ENCODE measurements at places on chromosomes 5 and 9.
A peak's percentile ranks its signal among the peaks of the same experiment; 100 is the strongest.

- DNase-seq: no peak
Measured at GRCh38 chr9:131642496-131643083, 97.3 kb downstream of the PRRT1B start.

DNA sequence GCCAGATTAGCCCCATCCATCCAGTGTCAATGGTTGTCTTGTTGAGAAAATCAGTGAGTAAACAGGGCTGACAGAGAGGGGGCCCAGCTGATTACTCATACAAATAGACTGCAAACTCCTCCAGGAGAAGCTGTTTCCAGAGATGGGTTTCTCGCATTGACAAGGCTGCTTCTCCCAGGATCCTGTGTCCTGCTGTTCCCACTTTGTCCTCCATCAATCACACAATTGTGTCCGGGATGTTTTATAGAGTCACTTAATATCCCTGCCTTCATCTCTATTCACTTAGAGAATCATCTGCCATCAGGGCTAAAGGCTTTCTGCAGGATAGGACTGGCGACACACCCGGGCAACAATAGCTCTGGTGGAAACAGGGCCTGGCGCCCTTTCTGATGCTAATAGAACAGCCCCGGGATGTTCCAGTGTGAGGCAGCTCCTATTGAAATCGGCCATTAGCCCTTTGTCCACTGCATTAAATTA lies 71.7 kb upstream of the TBCA start:
- DNase-seq: no peak

DNA sequence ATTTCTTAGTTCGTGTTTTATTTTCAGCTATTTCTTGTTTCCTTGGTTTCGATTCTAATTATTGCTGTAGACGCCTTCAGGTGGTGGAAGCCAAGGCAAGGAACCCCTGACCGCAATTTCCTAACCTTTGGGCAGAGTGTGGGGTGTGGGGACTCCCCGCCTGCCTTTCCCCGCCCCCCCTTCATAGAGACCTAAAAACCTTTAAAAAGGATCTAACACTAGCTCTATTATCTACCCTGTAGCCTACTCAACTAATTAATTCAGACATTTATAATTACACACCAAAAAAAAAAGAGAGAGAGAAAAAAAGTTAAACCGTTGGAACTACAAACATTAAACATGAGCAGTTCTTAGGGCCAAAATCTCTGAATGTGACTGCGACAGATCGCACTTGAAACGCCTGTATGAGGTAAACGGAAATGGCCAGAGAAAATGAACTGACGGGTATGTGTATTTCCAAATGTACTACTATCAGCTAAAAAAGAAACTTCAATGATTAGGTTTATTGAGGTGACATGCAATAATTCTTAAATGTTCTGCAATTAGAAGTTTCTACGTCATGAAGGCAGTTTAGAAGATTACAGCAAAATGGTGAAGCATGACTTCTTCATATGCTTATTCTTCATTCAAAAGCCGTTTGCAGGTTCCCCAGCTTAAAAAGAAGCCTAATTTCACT lies 19.0 kb upstream of the FER start:
- DNase-seq: no peak

DNA sequence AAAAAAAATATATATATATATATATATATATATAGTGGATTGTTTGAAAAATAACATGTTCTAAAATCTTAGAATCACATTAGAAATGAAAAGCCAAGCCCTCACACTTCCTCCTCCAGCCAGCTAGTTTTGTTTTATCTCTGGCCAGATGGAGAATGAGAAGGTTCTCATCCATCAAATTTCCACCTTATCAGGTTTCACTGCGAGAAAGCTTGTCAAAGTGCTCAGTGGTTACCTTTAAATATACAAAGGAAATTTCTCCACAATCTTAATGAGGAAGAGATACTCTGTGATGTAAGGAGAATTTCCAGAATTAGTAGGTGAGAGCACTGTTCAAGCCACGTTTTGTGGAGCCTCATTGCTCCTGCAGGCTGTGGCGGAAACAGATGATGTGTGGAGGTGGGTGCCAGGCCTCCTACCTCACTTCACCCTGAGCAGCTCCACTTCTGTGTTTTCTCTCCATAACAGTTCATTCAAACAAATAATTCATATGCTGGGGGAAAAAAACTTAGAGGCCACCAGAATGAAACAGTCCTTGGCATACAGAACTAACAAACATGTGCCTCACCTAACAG lies 71.9 kb downstream of the CDK5RAP2 start:
- no peak for DNase-seq

DNA sequence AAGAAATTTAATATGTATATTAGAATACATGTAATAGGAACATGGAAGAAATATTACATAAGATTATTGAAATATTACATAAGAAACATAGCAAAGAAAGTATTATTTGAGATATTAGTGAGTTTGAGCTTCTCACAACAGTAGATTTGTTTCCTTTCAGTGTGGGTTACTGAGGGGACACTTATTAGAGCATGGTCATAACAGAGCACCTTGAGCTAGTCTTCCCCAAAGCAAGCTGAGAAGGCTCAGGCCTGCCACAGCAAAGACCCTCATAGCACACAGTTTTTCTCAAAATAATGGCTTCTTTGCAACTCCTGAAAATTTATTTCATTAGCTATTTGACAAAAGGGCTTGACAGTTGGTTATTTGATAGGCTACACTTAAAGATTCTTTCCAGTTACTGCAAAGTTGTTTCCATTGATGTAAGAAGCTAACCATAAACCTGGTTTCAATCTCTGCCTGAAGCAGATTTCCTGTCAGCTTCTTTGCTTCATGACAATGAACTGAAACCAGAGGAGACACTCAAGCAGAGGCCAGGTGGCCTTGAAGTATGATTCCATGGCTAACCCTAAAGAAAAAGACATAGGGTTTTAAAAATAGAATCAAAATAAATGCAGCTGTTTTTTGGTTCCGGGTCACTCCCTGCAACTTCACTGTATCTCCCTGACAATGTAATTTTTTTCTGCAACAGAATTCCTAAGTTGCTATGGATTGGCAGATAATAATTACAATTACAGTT lies 68.6 kb downstream of the ERMP1 start:
- DNase-seq: no peak

DNA sequence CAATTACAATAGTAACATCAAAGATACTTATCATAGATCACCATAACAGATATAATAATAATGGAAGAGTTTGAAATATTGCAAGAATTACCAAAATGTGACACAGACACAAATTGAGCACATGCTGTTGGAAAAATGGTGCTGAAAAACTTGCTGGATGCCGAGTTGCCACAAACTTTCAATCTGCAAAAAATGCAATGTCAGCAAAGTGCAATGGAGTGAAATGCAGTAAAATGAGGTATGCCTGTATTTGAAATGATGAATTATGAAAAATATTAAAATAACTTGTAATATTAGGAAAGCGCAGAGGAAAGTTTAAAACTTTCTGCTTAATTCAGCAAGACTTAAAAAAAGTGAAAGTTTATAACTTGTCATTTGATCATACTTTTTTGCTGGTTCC lies 12.0 kb upstream of the PCBD2 start:
- DNase-seq: no peak

GRCh38 chr5:33745101-33745770 lies 146.6 kb downstream of the ADAMTS12 start:
- no peak for DNase-seq

GRCh38 chr9:104772714-104773510 lies 9.0 kb downstream of the NIPSNAP3B start:
- DNase-seq: no peak

- no peak for DNase-seq
Measured at GRCh38 chr5:150765799-150766169, 7.0 kb upstream of the DCTN4 start.

DNA sequence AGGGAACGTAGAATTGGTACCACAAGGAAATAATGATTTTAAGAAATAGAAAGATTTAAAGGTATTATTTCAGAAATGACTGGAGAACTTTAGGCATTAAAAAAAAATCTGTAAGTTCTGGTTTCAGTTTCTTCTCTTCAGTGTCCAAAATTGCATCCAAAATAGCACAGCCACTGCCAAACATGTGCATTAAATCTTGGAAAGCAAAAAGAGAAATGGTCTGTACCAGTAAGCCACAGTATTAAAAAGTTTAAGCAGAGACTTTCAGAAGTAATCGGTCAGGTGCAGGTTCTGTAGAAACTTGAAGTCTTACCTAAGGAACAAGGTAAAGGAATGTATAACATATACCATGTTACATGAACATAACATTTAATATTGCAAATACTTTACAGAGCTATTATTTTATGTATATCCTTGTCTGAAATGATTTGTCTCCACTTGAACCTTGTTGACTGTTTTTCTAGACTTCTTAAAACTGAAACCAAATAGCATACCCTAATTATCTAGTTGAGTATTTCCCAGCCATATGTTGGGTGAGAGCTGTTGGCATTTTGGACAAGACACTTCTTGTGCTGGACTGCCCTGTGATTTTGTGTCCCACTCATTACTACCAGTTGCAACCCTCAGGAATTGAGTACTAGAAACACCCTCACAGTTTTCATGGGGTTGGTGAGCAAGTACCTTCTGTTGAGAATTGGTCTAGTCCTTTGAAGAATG lies 32.1 kb downstream of the NIPBL start:
- no peak for DNase-seq

DNA sequence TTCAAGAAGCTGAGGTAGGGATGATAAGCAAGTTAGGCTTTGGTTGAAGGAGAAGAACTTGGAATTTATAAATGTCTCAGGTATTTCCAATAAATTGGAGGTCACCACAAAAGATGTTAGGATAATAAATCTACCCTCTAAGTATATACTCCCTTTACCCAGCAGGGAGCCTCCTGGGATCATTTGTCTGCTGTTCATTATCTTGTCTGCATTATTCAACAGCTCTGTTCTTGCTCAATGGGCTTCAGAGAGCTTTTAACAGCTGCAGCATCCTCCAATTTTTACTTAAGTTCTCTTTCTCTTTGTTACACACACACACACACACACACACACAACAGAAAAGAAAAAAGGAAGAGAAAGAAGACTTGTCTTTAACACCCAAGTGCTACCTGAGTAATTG lies 51.7 kb upstream of the VPS13A start:
- no peak for DNase-seq

- no peak for DNase-seq
Measured at GRCh38 chr5:171419688-171420430, 412 bp downstream of the FGF18 start.

DNA sequence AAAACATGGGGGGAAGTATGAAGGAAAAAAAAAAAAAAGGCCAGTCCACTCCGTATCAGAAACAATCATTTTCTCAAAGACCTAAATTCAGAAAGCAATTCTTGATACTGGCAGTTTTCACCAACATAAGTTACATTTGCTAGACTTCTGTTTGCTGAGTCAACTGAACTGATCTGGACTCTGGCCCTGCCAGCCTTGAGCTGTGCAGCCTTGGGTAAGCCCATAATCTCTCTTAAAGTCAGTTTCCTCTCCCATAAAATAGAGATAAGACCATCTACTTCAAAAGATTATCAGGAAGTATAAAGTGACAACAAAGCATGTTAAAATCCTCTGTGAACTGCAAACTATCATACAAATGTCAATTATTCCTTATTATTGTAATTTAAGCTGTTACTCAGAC lies 106.8 kb downstream of the MAPKAP1 start:
- DNase-seq: peak; percentile 16

- DNase-seq: no peak
Measured at GRCh38 chr9:125561509-125562148, 145.4 kb downstream of the MAPKAP1 start.

DNA sequence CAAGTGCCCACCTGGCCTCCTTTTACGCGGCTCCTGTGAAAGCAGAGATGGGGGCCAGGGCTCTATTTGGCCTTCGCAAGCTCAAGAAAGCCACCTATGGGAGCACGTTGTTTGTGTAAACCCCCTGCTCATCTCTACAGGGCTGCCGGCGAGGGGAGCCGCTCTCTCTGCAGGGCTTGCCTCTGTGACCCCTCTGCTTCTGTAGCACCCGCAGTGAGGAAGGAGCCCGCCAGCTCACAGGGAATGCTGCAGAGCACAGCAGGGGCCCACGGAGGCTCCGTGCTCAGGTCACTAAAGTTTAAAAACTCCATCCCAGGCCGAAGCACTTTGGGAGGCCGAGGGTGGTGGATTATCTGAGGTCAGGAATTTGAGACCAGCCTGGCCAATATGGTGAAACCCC lies 376.8 kb downstream of the IRX2 start:
- DNase-seq: no peak

DNA sequence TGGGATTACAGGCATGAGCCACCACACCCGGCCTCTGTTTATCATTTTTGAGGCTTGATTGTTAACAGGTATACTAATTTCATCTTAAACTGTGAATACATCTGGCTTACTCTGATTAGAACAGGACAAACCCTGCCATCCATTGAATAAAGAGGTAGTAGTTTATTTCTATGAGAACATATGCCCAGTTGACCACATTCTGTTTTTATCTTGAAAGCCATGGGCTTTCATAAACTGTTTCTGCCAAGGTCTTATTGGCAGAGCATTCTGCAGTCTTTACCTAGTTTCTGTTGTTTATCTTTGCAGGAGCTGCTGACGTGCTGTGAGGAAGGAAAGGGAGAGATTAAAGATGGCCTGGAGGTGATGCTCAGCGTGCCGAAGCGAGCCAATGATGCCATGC lies 184.9 kb upstream of the OTULINL start:
- no peak for DNase-seq

DNA sequence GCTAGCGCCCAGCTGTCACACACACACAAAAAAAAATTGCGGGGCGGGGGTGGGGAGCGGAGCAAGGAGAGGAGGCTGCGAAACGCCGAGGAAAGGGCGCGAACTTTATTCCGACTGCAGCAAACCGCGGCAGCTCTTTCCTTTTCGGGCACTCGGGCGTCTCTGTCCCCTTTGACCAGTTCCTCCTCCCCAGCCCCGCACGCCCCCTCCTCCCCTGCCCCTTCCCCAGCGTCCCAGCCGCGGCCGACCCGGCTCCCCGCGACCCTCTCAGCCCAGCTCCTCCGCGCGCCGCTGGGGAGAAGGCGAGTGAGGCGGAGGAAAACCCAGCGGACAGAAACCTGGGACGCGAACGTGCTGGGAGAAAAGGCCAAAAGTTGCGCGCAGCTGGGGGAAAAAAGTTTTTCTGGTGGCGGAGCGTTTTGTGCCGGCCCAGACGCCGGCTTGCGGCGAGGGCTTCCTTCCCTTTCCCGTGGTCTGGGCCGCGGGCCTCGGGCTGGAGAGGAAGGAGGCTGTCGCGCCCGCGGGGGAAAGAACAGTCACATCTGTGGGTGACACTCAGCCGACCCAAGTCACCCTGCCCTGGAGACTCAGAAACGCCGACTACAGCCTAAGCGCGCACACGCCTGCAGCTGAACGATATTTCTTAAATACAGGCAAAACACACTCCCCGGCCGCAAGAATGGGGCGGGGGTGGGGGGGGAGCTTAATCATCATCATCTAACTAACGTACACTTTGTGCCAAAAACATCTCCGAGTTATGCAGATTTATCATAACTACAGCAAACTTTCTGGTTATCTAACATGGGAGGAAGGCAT lies 1.1 kb upstream of the BNC2 start:
- no peak for DNase-seq

GRCh38 chr5:106822851-106823250 lies 847.9 kb downstream of the EFNA5 start:
- no peak for DNase-seq

DNA sequence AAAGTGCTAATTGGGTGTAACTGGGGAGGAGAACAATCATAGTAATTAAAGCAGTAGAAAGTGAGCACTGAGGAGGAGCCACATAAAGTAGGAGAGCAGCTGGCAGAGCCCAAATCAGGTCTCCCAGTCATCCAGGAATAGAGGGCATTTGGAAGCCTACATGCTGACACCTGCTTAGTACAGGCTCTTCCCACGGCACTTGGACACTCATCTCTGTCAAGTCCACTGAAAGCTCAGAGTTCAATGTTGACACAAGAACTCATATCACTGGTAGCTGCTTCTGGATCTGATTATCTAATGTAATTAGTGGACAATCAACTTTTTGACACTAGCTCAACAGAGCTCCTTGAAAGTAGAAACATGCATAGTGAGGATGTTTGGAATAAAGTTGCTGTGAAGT lies 45.9 kb upstream of the PCSK1 start:
- no peak for DNase-seq

- DNase-seq: no peak
Measured at GRCh38 chr5:134489227-134489944, 36.1 kb upstream of the JADE2 start.
